ENCODE measurements at places on chromosomes 2 and 18. TPM values are rescaled to one million over a fixed set of nuclear protein-coding genes. Genes with fewer than 3 reads are reported as not detected.

The KCNG2 gene
- total RNA-seq = not detected

DNA sequence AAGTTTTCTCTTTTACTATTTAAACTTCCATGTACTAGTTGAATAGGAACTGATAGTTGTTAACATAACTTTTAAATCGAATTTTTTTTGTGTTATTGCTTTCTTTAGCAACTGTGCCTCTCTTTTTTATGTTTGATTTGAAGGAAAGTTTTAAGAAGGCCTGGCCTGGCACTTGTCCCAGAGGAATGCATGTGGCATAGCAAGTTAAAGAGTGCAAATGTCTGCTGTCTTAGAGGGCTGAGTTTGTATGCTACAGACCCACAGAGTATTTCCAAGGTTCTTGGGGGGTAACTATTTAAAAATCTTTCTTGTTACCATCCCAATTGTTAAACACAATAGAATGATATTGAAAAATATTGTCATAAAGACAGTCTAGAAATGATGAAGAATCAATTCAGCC, 47.0 kb downstream of the MTCL1 start:
- no peaks in the 10 kb centered on the region for H3K27me3 ChIP-seq
- H3K4me1 ChIP-seq = peaks cover 91% of the 10 kb centered on the region
- peak overlapping the region; percentile 89 for H3K27ac ChIP-seq
- peaks cover 53% of the 10 kb centered on the region for H3K36me3 ChIP-seq

The KCNJ3 gene
- total RNA-seq = not detected

- H3K36me3 ChIP-seq = no peaks in the 10 kb centered on the region
- DNase-seq = no peak
- H3K4me1 ChIP-seq = peaks cover 8% of the 10 kb centered on the region
- 0 out of 2 replicates have a peak, but pooled peaks cover 2% of the 10 kb centered on the region for H3K27me3 ChIP-seq
- no peak overlapping the region for H3K27ac ChIP-seq
Observed at GRCh38 chr2:12467303-12467702, 249.4 kb upstream of the TRIB2 start.

The RNF125 gene
- total RNA-seq = 0.29 TPM

The ARHGEF33 gene
- 0.61 TPM for total RNA-seq

DNA sequence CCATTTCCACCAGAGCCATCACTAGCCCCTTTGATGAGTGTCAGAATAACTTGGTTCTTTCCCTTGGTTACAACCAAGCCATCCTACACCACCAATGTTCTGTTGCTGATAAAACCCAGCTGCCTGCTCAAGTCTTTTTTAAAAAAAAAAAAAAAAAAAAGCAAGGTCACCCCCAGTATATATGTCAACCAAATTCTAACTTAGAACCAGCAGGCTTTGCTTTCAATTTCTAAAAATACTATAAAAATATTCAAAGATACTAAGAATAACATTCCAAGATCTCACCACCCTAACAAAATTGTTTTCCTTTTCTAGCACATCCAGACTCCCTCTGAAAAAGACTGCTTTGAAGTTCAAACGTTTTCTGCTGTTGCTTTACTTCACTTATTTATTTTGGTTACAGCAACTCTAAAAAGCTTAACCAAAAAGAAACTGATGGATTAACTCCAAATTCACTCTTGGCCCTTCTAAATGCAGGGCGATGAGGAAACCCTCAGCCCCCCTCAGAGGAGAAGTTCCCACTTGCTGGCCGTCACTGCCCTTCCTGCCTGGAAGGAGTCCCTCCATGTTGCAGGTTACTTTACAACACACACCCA, 10.9 kb downstream of the UXS1 start:
- no peaks in the 10 kb centered on the region for H3K36me3 ChIP-seq
- DNase-seq = no peak
- H3K4me1 ChIP-seq = peaks cover 19% of the 10 kb centered on the region
- H3K27me3 ChIP-seq = no peaks in the 10 kb centered on the region
- peak overlapping the region; percentile 2 for H3K4me3 ChIP-seq

DNA sequence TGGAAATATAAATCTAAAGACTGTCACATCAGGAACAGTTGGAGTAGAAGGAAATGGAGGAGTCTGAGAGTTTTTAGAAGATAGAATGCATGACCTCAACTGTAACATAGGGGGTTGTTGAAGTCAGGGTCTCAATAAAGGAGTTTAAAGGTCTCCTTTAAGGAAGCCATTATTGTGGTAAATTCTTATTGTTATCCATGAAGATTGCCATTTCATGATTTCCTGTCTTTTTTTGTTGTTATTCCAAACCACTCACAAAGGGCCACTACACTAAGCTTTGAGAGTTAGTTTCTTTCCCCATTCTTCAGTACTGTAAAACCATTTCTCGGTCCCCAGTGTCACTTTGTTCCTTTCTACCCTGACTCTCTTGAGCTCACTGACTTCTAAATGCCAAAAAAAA, 134.0 kb downstream of the DTNA start:
- no peaks in the 10 kb centered on the region for H3K27me3 ChIP-seq
- DNase-seq = no peak
- H3K36me3 ChIP-seq = no peaks in the 10 kb centered on the region
- H3K4me1 ChIP-seq = no peaks in the 10 kb centered on the region
- H3K27ac ChIP-seq = no peak overlapping the region

DNA sequence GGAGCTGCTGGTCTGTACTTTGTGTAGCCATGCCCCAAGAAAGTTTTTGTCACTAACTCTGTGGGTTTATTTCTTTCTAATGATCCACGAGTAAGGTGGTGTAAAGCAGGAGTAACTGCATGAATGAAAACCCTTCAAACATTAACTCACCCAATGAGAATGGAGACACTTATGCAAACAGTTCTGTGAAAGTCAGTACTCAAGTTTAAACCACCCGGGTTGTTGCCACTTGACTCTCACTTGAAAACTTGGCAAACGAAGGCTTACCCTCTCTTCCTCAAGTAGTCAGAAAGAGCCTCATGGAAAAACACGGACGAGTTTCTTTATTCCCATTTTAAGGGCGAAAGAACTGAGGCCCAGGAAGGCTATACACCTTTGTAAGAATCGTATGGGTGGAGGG, 117.5 kb downstream of the MMADHC start:
- no peak for DNase-seq
- H3K4me3 ChIP-seq = no peak overlapping the region
- peaks cover 23% of the 10 kb centered on the region for H3K4me1 ChIP-seq

GRCh38 chr2:132438691-132439090, 22.1 kb downstream of the GPR39 start:
- peak; percentile 98 for DNase-seq
- H3K36me3 ChIP-seq = peaks cover 13% of the 10 kb centered on the region
- no peaks in the 10 kb centered on the region for H3K27me3 ChIP-seq
- H3K4me1 ChIP-seq = peaks cover 49% of the 10 kb centered on the region
- H3K4me3 ChIP-seq = peak overlapping the region; percentile 70
- H3K27ac ChIP-seq = peak overlapping the region; percentile 97

GRCh38 chr18:25133879-25134278, 218.1 kb downstream of the ZNF521 start:
- H3K36me3 ChIP-seq = no peaks in the 10 kb centered on the region
- H3K4me1 ChIP-seq = no peaks in the 10 kb centered on the region
- no peak for DNase-seq
- H3K27ac ChIP-seq = no peak overlapping the region
- no peak overlapping the region for H3K4me3 ChIP-seq
- no peaks in the 10 kb centered on the region for H3K27me3 ChIP-seq

GRCh38 chr2:11507517-11507916, 26.3 kb upstream of the GREB1 start:
- no peak for DNase-seq
- no peak overlapping the region for H3K4me3 ChIP-seq
- H3K27me3 ChIP-seq = peaks cover 25% of the 10 kb centered on the region
- H3K27ac ChIP-seq = no peak overlapping the region
- H3K4me1 ChIP-seq = 0 out of 2 replicates have a peak, but pooled peaks cover 4% of the 10 kb centered on the region
- no peaks in the 10 kb centered on the region for H3K36me3 ChIP-seq

The PNPT1 gene
- total RNA-seq = 24.6 TPM

The CYP1B1 gene
- total RNA-seq = not detected
